NCI-H146 (cell line): ENCODE measurements at places on chromosomes 12 and 14.
A peak's percentile ranks its signal among the peaks of the same experiment; 100 is the strongest.

DNA sequence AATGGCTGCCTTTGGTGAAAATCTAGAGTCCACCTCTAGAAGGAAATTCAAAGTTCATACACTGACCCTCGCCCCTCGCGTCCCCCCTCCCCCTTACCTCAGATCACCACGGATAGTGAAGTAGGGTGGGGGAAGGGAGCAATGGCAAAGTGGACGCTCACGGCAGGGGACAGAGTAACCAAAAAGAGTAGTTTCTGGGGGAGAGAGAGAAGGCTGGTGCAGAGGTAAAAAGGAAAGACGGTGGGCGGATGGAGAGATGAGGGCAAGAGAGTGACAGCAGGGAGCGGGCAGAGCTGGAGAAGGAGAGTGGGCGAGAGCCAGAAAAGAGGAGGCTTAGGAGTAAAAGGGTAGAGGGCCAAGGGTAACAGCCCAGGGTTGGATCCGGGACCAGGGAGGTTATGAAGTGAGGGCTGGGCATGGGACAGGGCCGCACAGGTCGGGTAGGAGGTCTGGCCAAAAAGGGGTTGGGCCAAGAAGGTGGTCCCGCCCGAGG lies 423 bp downstream of the ALDH6A1 start:
- DNase-seq = no peak

DNA sequence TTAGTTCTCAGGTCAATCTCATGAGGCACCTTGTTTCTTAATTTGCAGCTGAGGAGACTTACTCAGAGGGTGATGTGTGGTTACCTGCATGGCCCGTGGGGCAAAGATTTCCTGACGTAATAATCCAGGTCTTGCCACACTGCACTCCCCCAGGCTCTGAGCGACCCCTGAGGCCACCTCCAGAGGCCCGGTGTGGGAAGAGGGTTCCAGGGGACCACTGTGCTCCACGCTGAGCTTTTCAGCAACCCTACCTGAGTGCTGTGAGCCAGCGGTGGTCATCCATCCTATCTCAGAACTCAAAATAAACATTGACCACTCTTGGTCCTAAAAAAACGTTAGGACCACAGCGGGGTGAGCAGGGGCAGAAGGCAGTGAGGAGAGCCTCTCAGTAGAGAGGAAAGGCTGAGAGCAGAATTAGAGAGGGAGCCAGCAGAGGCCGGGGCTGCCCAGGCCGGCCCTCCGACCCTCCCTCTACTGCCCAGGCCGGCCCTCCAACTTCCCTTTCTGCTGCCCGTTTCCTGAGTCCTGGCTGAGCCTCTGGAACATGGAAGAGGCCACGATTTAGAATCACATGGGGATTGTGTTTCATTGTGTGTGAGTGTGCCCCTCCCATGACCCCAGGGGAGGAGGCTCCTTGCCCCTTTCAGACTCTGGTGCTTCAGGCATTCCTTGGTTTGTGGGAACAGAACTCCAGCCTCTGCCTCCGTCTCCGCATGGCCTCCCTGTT lies 188.2 kb upstream of the DIO3 start:
- DNase-seq = no peak

DNA sequence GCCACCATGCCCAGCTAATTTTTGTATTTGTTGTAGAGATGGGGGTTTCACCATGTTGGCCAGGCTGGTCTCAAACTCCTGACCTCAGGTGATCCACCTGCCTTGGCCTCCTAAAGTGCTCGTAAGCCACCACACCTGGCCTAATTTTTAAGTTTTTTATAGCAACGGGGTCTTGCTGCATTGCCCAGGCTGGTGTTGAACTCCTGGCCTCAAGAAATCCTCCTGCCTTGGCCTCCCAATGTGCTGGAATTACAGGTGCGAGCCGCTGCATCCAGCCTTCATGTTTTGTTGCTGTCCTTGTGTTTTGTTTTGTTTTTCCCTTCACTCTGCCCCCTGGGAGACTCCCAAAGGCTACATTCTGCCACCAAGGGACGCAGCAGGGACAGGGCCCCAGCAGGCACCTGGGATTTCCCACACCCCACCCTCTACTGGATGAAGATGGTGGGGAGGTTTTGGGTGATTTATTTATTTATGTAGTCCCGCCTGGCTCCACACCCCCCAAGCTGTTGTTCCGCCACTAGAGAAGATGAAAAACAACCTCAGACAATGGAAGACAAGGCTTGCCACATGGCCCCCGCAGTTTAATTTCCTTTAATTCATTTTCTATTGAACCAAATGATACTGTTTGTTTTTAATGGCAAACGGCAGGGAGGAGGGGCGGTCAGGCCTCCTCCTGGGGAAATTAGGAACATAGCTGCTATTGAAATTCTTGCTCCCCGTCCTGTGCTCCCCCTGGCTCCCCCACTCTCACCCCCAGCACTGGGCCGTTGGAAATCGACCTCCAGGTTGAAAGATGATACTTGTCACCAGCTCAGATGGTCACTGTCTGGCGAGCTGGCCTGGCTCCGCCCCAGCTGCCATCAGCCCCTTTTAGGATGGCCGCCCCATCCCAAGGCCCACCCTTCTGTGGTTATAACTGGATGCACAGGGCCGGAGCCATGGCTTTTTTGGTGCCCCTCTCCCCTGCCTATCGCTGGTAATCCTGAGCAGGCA lies 70.3 kb downstream of the RNFT2 start:
- peak; percentile 27 for DNase-seq

DNA sequence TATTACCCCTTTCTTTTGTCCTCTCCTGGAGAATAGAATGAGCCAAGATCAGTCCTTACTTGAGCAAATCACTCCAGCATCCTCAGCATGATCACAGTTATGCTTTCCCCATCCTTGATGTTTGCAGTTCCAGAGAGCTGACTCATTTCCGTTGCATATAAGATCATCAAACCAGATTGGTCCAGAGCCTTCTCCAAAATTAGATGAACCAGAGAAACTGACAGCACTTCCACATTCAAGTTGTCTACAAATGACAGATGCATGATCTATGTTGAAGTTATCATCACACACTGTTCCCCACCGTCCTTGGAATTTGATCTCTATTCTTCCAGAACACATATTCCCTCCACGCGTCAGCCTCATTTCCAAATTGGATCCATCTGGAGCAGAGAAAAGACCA lies 4.8 kb downstream of the CD163 start:
- DNase-seq = no peak

DNA sequence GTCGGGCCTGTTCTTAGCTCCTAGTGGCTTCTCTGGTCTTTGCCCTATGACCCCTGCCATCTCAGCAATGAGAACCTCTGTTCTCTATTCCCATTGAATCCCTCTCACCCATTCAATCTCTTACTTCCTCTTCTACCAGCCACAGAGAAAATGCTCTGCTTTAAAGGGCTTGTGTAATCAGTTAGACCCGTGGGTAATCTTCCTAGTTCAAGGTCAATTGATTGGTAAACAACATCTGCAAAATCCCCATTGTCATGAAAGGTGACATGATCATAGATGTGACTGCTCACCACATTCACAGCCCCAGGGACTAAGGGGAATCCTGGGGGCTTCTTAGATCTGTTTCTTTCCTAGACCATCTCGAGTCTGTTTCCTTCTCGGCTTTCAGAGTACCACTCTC lies 7.2 kb upstream of the CCDC197 start:
- DNase-seq = peak; percentile 11

DNA sequence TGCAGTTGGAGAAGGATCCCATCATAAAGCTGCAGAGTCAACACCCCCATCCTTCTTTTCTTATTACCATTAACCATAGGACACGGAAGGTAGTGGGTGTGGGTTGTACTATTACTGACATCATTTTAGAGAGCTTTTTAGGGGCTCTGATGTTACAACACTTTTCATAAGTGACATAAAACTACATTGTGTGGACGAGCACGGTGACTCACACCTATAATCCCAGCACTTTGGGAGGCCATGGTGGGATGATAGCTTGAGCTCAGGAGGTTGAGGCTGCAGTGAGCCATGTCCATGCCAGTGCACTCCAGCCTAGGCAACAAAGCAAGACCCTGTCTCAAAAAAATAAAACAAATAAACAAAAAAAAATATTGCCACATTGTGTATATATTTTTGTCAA lies 167.1 kb downstream of the DUSP6 start:
- no peak for DNase-seq

DNA sequence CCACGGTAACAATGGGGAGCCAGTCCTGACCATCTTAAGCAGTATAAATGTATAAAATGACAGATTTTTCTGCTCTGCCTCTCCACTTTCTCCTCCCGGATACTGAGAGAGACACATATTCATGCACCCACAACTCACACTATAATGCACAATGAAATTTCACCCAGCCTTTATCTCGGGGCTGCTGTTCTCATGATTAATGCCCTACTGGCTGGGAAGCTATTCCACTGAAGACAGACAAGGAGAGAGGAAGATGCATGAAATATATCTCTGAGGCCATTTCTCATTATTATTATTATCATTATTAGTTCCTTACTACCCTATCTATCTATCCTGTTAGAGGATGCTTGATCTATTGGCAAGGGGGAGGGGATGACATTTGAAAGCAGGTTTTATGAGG lies 501.7 kb downstream of the DIO2 start:
- DNase-seq = no peak

DNA sequence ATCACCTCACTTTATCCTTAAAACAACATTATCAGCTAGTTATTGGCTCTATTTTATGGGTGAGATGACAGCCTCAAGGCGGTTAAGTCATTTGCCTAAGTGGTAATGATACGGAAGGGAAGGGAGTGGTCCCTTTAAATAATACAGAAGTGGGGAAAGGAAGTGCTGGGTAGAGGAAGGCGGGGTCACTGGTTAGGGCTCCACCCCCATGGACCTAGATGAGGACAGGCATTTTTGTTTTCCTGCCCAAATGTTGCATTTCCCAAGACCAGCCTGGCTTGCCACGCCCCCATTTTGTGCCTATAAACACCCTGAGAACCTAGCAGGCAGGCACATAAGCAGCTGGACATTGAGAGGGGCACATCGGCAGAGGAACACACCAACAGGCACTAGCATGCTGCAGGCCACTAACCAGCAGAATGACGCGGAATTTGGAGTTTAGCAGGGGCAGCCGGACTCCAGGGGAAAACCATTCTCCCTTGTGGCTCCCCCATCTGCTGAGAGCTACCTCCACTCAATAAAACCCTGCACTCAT lies 100.9 kb downstream of the EPS8 start:
- no peak for DNase-seq

GRCh38 chr14:67426983-67427606 lies 15.1 kb upstream of the PLEK2 start:
- DNase-seq = peak; percentile 70

DNA sequence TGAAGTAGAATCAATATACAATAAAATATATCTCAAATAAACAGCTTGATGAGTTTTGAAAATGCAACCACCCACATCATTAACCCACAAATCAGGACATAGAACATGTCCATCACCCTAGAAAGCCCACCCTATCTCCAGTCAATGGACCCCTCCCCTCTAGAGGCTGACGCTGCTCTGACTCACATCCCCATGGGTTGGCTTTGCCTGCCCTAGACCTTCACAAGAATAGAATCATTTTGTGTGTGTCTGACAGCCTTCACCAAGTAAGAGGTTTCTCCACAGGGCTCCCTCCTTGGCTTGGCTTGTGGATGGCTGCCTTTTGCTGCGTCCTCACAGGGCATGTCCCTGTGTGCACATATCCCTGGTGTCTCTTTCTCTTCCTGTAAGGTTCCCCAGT lies 250.2 kb upstream of the RTL1 start:
- no peak for DNase-seq

- no peak for DNase-seq
Observed at GRCh38 chr12:78145398-78145797, 314.7 kb downstream of the NAV3 start.

GRCh38 chr12:10272467-10272866 lies 35.2 kb upstream of the KLRD1 start:
- DNase-seq = no peak

- DNase-seq = no peak
Observed at GRCh38 chr12:56838621-56839488, 75.7 kb downstream of the HSD17B6 start.

GRCh38 chr14:23173031-23173430 lies 10.4 kb downstream of the SLC7A8 start:
- no peak for DNase-seq

- DNase-seq = no peak
Observed at GRCh38 chr14:77055981-77056380, 27.5 kb upstream of the IRF2BPL start.

DNA sequence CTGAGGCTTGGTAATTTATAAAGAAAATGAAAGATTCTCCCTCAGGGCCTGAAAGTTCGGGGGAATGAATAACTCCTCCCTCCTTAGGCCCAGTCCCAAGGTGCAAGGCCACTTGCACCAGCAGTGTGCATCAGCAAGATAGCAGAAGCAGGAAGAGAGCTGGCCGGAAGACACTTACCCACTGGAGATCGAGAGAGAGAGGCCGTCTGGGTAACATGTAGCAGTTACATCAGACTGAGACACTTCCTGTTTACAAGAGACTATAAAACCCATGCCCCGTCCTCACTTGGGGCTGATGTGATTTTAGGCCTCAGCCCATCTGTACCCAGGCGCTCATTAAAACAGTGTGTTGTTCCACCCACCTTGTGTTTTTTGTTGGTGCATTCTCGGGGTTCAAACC lies 85.2 kb downstream of the TMTC3 start:
- DNase-seq = no peak
